ENCODE measurements at places on chromosomes 16 and 17. TPM values are rescaled to one million over a fixed set of nuclear protein-coding genes. Genes with fewer than 3 reads are reported as not detected.

GRB7 gene
- 3.1 TPM for total RNA-seq

WNT9B gene
- total RNA-seq: not detected

HOXB8 gene
- total RNA-seq: not detected

DNA sequence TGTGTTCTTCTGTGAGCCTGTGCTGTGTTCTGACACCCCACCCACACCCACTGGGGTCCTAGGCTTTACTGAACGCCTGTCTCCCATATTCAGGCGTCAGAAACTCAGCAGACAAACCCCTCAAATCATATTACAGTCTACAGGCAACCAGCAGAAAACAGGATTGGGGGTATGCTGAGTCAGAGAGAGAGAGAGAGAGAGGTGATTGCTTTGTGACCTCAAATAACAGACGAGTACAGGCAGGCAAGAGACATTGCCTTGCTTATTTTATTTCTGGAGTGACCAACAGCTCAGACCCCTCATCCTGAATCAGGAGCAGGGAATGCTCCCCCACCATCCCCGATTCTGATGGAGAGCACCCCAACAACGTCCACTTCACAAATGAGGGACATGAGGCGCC, 473.9 kb downstream of the PMP22 start:
- no peak for DNase-seq

DNA sequence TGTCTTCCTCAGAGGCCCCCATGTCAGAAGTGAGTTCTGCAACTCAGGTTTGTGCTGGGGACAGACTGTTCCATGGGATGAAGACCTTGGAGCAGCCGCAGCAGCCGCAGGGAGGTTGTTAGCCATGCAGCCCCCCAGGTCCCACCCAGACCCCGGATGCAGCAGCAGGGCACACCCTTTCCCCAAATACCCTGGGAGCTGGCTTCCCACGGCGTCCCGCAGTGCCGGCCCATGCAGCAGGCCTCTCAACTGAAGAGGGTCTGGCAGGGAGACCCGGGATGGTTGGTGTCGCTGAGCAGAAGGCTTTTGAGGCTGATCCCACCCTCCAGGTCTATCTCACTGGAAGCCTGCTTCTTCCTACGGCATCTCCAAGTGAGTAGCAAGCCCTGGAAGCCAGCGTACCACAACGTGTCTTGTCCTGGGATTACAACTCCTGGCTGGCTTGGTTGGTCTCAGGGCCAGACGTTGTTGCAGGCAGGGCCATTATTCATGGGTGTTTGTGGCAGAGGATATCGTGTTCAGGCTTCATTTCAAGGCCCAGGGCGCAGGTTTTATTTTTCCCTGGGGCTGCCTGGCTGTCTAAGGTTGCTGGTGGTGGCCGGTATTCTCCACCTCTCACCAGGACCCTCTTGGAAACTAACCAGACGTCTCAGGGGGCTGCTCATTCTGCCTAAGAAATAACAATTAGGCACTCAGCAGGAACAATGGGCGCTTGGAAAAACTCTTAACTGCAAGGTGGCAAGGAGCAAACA, 223.2 kb downstream of the C16orf95 start:
- DNase-seq: no peak

DNA sequence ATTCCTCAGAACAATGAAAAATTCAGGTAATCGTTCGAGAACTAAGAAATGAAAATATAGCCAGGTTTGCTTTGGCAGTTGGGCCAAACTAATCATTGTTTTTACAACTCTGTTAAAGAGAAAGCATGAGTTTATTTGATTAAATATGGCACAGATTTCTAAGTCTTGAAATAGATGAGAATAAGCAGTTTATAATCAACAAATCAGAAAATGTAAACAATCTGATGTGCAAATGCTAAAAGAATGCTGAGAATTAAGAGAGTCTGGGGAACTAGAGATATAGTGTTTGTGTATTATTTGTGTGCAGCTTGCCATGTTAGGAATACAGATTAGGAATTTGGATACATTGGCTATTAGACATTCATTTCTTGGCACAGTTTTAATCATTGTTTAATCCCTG, 212.5 kb downstream of the TANC2 start:
- no peak for DNase-seq

SOX9 gene
- not detected for total RNA-seq

KRTAP9-4 gene
- total RNA-seq: not detected

AXIN2 gene
- 3.6 TPM for total RNA-seq

DNA sequence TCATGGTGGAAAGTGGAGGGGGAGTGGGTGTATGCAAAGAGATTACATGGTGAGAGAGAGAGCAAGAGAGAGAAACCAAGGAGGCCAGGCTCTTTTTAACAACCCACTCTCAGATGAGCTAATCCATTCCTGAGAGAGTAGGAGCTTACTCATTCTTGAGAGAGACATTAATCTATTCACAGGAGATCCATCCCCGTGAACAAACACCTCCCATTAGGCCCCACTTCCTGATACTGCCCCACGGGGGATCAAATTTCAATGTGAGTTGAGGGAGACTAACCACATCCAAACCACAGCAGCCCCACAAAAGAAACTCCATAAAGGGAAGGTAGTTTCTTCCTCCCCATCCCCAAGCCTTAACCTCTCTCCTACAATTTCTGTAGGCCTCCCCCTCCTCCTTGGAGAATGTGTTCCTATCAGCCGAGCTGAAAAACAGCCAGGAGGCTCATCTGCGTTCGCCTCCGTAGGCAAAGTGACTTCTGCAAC, 450.0 kb downstream of the NPIPA7 start:
- no peak for DNase-seq

- no peak for DNase-seq
Observed at GRCh38 chr17:75922173-75922961, 17.7 kb upstream of the MRPL38 start.

DNA sequence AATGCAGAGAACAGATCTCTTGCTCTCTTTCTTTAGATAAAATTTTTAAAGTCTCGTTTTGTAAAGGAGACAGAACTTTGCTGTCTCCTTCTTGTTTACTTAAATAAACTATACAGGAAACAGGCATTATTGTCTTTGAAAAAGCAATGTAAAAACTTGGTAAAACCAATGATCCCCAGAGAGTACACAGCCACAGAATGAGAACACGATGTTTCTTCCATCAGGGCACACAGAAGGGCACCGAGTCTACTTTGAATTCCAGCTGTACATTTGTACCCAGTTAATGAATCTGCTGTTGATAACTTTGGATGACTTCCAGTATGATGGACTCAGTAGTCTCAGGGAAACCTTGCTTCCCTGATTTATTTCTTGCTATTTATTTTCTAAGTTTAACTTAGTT, 8.1 kb upstream of the TMEM100 start:
- no peak for DNase-seq

GRCh38 chr16:23124315-23124714, 24.9 kb downstream of the USP31 start:
- DNase-seq: no peak

UBN1 gene
- total RNA-seq: 23.7 TPM

DNAAF8 gene
- not detected for total RNA-seq

- peak; percentile 65 for DNase-seq
Observed at GRCh38 chr16:11250091-11250785, 5.8 kb downstream of the SOCS1 start.

- no peak for DNase-seq
Observed at GRCh38 chr16:27708651-27709050, 158.7 kb downstream of the KATNIP start.

P2RX5 gene
- total RNA-seq: 120 TPM

GRCh38 chr16:19162085-19162484, 6.0 kb upstream of the SYT17 start:
- DNase-seq: no peak

FHOD1 gene
- total RNA-seq: 133 TPM

GRCh38 chr16:5065326-5065725, 430 bp downstream of the C16orf89 start:
- DNase-seq: no peak

CASKIN2 gene
- 3.5 TPM for total RNA-seq

- DNase-seq: no peak
Observed at GRCh38 chr17:68603656-68604055, 2.5 kb upstream of the FAM20A start.

DNA sequence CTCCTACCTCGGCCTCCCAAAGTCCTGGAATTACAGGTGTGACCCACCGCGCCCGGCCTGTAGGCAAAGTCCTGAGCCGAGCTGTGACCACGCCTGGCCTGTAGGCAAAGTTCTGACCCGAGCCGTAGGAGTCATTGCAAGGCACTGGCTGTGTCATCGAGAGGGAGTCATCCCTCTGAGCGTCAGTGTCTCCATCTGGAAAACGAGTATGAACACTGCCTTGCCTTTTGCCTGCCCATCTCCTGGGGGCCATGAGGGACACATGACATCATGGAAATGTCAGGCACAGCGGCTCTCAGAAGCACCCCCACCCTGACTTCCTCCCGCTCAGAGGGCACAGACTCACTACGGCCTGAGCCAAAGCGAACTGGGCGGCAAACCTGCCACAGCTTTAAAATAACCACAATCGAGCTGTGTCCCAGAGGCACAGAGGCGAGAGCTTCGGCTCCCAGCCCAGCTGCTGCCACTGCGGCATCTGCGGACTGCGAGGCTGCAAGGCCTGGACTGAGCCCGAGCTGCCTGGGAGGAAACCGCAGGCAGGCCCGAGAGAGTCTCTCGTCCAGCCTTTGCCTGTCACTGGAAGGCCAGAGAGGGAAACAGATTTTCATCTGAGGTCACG, 50.8 kb downstream of the RPH3AL start:
- no peak for DNase-seq

PIPOX gene
- total RNA-seq: 3.0 TPM

KRTAP2-1 gene
- total RNA-seq: not detected

DNA sequence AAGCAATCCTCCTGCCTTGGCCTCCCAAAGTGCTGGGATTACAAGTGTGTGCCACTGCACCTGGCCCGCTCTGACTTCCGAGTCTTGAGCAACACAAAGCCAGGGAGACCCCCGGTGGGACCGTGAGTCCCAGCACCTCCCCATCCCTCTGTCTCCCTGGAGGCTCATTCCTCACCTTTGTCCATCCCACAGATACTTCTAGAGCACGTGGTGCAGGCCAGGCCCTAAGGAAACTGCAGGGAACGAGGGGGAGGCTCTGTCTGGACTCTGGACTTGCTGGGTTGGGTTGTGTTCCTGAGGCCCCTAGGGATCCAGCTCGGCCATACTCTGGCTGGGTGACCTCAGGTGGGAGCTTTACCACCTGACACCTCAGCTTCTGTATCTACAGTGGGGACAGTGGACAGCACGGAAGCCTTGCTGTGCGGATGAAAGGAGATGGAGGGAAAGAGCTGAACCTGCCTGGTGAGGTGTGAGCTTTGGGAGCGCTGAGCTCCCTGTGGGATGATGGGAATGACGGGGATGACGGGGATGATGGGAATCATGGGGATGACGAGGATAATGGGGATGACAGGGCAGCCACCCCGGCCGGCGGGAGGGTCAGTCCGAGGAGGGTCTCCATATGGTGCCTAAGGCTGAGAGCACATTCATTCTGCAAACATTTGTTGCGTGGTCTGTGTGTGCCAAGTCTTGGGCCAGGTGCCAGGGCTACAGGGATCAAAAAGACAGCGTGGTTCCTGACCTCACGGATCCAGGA, 26.6 kb downstream of the C16orf74 start:
- DNase-seq: no peak

GRCh38 chr17:50737118-50737698, 17.8 kb downstream of the LUC7L3 start:
- no peak for DNase-seq

ABCA9 gene
- not detected for total RNA-seq

NAA38 gene
- 91.4 TPM for total RNA-seq

ALOX15B gene
- not detected for total RNA-seq

DOC2A gene
- total RNA-seq: 2.0 TPM

DNA sequence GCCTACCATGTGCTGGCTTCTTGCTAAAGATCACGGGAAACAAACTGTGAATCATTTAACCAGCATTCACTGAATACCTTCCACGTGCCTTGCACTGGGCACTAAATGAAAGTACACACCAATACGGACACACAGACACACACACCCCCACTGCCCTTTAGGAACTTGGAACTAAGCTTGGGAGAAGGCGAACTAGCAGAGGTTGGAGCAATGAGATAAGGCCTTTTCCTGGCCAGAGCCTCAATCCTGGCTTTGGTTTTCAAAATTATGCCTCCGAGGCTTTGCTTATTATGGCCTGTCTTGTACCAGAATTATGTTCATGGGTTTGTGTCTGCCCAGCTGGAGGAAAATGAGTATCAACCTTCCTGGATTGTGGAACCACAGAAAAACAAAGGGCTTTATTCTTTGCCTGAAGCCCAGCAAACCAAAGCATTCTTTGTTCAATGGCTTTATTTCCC, 32.3 kb downstream of the CPPED1 start:
- DNase-seq: no peak

VTN gene
- 0.53 TPM for total RNA-seq

- no peak for DNase-seq
Observed at GRCh38 chr17:15000661-15001060, 264.5 kb downstream of the PMP22 start.

IRX6 gene
- total RNA-seq: not detected

DNA sequence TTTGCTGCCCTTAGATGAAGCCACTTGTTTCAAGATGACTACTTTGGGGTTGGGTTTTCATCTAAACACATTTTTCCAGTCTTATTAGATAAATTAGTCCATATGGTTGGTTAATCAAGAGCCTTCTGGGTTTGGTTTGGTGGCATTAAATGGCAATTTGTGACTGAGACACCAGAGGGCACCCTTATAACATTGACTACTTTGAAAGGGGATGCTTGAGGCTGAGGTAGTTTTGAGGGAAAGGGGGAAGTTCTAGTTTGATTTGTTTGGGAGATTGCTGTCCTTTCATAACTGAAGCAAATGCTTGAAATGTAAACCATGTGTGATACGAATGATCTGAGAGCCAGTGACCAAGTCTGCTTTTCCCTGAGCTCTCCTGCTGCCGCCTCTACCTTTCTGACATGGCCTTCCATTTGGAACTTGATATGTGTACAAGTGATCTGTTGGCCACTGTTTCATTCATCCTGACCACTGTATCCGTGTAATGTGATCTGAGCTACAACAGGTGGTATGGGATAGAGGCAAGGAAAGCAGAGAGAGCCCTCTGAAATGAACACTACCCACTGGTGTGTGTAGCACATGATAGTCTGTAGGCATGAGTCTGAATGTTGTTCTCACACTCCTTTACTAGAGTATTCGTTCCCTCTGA, 5.8 kb upstream of the RARA start:
- DNase-seq: peak; percentile 46

GRCh38 chr16:88505405-88506082, 52.5 kb downstream of the ZFPM1 start:
- DNase-seq: no peak

All from activated naive CD4-positive, alpha-beta T cell treated with anti-CD3 and anti-CD28 coated beads, Interleukin-2, amount 50 U/mL, for 72 hours (primary cell).